G401 (cell line): ENCODE measurements at places on chromosomes 2 and 18. TPM values are rescaled to one million over a fixed set of nuclear protein-coding genes. Genes with fewer than 3 reads are reported as not detected.
A peak's percentile ranks its signal among the peaks of the same experiment; 100 is the strongest.

- DNase-seq = no peak
These were observed 37.7 kb upstream of the MAT2A start for GRCh38 chr2:85501248-85501647.

Gene PAIP2B
- 1.1 and 2.4 TPM in 2 replicates for total RNA-seq

GRCh38 chr2:43226955-43227829, 786 bp upstream of the ZFP36L2 start:
- DNase-seq = peak; percentile 59

DNA sequence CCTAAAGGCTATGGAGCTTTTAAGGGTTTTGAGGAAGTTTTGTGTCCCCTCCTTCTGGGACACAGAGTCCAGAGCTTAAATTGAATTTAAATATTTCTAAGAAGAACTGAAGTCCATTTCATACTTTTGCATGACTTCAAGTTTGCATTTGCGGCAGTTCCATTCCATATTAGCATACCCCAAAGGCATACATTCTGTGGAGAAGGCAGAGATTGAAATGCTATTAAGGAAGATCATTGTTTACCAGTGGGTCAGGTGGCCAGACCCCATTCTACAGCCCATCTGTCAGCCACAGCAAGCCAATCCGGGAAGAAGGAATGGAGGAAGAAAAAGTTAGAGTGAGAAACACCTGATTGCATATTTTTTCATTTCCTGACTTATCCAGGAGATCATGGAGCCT, 75.0 kb downstream of the DNAH7 start:
- no peak for DNase-seq

DNA sequence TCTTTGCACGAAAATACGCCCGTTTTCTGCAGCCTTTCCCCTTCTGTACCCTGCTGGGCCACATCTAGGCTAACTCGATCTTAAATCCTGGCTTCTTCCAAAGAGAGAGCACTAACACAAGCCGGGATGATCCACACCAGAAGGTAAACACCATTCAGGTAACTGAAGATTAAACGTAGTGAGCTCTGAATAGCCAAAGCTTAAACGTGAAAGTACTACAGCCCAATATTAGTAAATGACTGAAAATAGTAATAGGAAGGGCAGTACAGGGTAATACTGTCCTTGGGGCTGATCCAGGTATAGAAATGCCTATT, 422 bp upstream of the MRPL53 start:
- no peak for DNase-seq

Gene RAB31
- total RNA-seq = 36.6 and 64.3 TPM in 2 replicates

GRCh38 chr2:232352511-232353091, 25.9 kb upstream of the ALPP start:
- no peak for DNase-seq

- DNase-seq = peak; percentile 59
These were observed 545 bp downstream of the MPP4 start for GRCh38 chr2:201697899-201698298.

DNA sequence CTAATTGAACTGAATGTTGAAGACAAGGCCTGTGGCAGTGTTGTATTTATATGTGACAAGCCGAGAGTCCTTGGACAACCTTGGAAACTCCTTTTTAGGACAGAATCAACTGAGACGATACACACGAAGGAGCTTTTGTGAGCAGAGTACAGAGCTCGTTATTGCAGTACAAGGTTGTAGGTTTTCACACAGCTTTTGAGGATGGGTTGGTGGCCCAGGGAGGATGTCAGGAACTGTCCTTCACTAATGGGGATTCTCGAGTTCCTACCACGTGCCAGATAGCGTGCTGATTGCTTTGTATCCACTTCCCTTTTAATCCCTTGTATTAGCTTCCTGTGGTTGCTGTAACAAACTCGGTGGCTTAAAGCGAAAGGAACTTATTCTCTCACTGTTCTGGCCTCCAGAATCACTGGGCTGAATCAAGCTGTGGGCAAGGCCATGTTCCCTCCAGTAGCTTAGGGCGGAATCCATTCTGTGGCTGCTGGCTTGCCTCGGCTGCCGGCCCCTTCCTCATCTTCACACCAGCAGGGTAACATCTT, 20.2 kb downstream of the INPP4A start:
- no peak for DNase-seq

- no peak for DNase-seq
These were observed 20.9 kb downstream of the LYG1 start for GRCh38 chr2:99279969-99280695.

GRCh38 chr2:169662744-169663143, 31.5 kb downstream of the CFAP210 start:
- DNase-seq = no peak

Gene CRYBA2
- total RNA-seq = not detected in 2 replicates

DNA sequence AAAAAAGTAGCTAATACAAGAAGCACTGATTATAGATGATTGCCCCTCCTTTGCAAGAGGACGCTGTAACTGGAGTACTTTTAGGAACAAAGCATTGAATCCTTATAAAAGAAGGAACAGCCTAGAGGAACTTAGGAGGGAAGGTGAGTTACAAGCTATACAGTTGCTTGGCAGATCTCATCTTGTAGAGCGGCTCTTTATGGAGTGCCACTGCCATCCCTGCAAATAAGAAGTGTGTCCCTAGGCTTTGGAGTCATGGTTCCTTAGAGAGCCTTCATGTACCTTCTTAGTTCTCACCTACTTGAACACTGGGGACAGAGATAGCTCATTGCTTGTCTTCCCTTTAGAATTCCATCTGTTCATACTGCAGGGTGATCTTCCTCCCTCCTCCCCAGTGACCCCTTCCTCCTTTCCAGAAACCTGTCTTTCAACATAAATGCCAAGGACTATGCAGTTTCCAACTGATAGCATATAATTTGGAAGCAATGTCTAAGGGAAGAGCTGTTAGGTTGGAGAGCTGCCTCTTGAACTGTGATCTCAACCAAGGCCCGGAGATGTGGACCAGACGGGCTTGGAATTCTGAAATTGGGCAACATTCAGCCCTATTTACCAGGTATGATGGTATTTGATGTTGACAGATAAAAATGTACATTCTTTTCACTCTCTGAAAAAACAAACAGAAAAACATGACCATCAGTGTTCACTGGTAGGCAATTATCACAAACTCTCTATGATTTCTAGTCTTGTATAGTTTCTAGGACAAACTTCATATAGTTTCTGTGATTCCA, 7.5 kb downstream of the FMNL2 start:
- no peak for DNase-seq

- no peak for DNase-seq
These were observed 86.3 kb downstream of the R3HDM1 start for GRCh38 chr2:135617501-135618015.

Gene INSIG2
- total RNA-seq = 2.5 and 15.1 TPM in 2 replicates

DNA sequence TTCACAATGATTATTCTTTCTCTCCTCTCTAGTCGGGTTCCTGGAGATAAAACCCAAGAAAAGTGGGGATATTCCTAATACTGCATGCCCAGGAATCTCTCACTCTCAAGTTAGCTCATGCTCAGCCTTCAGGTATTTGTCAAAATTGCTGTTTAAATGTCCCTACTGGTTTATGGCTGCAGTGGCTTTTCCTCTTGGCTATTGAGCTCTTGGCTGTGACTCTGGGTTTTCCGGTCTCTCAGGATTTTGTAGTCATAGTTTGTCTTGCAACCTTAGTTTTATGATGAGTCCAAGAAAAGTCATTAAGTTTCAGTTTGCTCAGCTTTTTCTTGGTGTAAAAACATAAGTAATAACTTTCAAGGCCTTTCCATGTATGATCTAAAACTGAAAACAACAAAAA, 820.7 kb upstream of the HS6ST1 start:
- no peak for DNase-seq

DNA sequence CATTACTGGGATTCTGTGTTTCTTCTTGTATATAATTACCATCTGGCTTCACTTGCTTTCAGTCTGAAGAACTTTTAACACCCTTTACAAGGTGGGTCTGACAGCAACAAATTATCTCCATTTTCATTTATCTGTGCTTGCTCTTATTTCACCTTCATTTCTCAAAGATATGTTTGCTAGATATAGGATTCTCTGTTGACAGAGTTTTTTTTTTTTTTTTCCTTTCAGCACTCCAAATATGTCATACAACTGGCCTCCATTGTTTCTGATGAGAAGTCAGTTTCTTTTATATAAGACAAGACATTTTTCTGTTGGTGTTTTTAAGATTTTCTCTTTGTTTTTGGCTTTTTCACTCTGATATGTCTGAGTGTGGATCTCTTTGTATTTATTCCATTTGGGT, 59.3 kb upstream of the TACR1 start:
- no peak for DNase-seq

GRCh38 chr2:166393008-166393407, 17.3 kb upstream of the SCN9A start:
- DNase-seq = no peak

Gene EFR3B
- total RNA-seq = 0.18 and 0.37 TPM in 2 replicates

- no peak for DNase-seq
These were observed 145.7 kb upstream of the GLI2 start for GRCh38 chr2:120589771-120590608.

GRCh38 chr18:24381126-24381525, 16.5 kb downstream of the OSBPL1A start:
- no peak for DNase-seq

DNA sequence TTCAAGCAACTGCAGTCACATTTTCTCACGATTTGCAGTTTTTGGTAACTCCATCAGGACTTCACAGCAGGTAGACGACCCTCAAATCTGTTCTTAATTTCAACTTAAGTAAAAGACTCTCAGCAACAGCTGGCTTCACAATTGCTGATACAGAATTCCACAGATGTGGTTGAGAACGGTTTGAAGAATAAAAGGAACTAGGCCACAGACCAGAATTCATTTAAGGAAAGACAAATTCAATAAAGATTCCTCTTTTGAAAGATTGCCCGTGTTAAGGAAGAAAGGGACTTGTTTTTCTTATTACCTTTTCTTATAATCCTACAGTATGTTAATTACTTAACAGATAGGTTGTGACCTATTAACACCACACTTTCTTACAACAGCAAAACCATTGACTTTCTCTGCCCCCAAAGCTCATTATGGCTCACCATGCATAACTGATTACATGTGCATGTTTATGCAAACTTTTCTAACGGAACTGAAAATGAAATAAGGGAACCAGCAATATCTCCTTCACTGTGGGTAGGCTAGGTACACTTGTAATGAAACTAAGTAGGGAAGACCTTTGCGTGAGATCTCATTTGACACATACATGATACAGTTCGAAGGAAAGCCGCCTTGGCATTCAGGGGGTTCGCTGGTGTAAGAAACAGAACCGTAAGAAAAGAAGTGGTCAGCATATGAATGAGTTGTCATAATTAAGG, 4.7 kb upstream of the ZNF516 start:
- no peak for DNase-seq

DNA sequence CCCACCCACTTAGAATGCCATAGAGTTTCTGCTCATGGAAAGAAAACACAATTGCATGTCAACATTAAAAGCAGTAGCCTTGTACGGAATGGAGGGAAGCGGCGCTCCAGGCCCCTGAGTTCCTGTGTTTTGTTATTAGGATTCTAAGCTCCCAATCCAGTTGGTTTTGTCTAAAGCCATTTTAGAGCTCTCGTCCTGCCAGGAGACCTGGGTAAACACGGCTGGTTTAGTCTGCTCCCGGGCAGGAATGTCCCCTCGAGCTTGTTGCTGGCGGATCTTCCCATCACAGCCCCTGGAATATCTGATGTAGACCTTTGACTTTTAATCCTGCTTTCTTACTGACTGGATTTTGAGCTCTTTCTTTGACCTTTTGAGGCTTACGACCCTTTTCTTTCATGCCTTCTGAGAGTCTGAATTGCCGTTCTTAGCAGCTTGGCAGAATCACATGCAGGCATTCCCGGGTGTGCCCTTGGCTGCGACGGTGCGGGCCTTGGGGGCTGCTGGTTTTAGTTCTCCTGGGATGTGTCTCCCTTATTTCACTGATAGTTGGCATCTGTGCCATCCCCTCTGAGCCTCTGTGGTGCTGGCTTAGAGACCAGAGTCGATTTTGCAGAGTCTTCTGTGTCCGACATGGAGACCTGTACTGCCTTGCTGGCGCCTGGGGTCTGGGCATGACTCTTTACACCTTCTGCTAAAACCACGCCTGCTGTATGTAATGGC, 25.4 kb downstream of the GREB1 start:
- DNase-seq = no peak

- no peak for DNase-seq
These were observed 10.2 kb downstream of the NEDD4L start for GRCh38 chr18:58054041-58054781.

GRCh38 chr18:62999921-63000320, 284.6 kb downstream of the PHLPP1 start:
- DNase-seq = no peak

Gene RSAD2
- total RNA-seq = not detected in 2 replicates

- no peak for DNase-seq
These were observed 8.2 kb upstream of the CIB4 start for GRCh38 chr2:26649322-26649721.

GRCh38 chr18:23053776-23054457, 81.4 kb upstream of the CABLES1 start:
- DNase-seq = peak; percentile 40

Gene STK39
- total RNA-seq = 0.68 TPM in 1 of 2 replicates, not detected in the other

Gene UGT1A9
- not detected in 2 replicates for total RNA-seq

Gene TRABD2A
- 5.5 and 9.9 TPM in 2 replicates for total RNA-seq

Gene REG1A
- total RNA-seq = not detected in 2 replicates

DNA sequence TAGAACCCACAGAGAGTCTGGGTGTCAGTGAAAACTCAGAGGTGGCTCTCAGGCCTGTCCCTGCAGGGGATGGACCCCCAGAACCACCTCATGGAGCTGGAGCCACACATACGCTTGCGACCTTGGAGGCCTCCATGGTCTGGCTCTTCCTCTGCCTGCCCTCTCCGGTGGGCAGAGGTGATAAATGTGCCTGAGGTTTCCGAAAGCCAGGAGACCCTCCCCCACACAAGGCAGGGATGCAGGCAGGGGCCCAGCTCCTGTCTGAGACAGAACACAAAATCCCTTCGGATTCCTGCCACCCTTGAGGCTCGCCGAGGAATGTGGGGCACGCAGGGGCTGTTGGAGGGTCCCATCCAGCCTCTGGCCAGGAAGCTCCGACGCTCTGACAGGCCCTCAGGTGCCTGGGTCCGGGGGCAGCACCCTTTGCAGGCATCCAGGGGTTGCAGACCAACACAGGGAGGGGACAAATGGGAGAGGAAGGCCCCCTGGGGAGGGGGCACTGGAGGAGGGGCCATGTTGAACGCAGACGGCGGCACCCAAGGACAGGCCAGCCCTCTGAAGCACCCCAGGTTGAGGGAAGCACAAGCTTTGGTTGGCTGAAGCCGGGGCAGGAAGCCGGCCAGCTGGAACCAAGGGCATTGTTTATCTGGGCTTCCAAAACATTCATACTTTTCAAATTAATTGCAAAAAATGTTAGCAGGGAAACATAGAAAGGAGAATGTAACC, 4.1 kb upstream of the SNED1 start:
- no peak for DNase-seq

- DNase-seq = no peak
These were observed 327.5 kb upstream of the SALL3 start for GRCh38 chr18:78652001-78652545.

Gene OTX1
- 0.68 and 0.81 TPM in 2 replicates for total RNA-seq

- DNase-seq = no peak
These were observed 342.8 kb downstream of the EIPR1 start for GRCh38 chr2:3034856-3035255.

DNA sequence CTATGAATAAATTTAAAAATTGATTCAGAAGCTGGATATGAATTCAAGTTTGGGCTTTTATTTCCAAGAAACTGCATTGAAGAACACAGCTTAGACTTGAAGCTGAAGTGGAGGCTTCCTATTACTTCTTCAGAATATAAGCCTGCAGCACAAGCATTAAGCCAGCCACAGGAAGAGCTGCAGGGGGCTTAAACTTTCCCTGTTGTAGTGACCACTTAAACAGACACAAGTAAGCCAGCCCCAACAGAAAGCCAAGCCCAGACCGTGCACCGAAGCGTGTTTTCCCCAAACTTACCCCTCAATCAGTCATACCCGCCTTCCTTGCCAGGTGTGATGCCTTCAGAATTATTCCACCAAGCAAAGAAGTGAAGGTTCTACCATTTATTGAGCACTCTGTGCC, 28.7 kb downstream of the ERMN start:
- DNase-seq = no peak

Gene KCNF1
- 1.5 and 1.9 TPM in 2 replicates for total RNA-seq
